Frontal cortex (tissue), 4 donors: ENCODE measurements at places on chromosomes 6 and 20. TPM values are rescaled to one million over a fixed set of nuclear protein-coding genes. Genes with fewer than 3 reads are reported as not detected.

The ZNF391 gene
- 2.9 TPM for total RNA-seq

DNA sequence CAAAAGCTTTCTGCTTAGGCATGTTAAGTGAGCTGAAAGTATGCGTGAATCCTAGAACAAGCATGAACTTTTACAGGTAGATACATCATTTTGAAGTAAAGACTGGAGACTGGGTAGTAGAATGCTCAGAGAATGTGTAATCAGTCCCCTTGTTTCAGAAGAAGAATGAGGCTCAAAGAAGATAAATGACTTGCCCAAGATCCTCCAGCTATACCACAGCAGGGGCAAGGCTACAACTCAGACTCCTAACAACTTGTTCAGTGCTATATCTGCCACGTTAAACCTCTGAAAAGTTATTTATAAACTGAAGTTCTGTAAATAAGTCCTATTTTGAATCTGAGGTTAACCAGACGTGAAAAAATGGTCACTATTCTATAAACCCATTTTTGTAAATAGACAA, 2.9 kb downstream of the RIPOR2 start:
- no peak for DNase-seq

- DNase-seq: no peak
Observed at GRCh38 chr20:36984257-36984638, 32.7 kb upstream of the SAMHD1 start.

DNA sequence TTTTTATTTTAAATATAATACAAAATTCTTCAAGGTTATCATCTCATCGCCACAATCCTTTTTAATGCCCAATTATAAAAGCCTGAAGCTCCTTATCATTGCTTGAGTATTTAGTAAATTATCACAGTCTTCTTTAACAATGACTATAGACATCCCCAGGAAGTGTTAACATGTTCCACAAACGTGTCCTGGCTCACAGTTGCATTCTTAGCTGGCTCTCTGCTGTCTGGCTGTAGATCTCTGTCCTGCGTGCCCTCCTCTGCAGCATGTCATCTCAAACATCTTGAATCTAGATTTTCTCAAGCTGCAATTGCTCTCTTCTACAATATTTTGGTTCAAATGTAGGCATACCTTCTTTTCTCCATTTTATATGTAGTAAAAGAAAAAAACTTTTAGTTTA, 885.2 kb downstream of the EPHA7 start:
- DNase-seq: no peak

DNA sequence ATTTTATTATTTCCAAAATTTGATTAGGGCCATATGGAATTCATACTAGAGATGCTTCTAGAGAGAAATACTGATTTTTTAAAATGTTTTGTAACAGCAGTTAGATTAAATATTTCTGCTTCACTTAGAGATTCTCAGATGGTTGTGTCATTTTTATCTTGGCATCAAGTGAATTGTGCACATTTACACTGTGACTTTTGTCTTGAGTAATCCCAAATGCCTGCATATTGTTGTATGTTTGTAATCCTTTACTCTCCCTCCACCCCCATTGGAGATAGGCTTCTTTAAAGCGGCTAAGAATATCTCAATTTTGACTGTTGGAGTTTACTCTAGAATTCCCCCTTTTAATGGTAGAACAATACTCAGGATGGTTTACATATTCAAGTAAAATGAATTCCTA, 19.0 kb downstream of the STX16 start:
- no peak for DNase-seq

GRCh38 chr6:25035512-25036435, 100.0 kb upstream of the RIPOR2 start:
- DNase-seq: no peak
